ENCODE measurements at places on chromosomes 3 and 15.

- DNase-seq: no peak
These were observed 139.4 kb downstream of the LRRC28 start for GRCh38 chr15:99390667-99391066.

DNA sequence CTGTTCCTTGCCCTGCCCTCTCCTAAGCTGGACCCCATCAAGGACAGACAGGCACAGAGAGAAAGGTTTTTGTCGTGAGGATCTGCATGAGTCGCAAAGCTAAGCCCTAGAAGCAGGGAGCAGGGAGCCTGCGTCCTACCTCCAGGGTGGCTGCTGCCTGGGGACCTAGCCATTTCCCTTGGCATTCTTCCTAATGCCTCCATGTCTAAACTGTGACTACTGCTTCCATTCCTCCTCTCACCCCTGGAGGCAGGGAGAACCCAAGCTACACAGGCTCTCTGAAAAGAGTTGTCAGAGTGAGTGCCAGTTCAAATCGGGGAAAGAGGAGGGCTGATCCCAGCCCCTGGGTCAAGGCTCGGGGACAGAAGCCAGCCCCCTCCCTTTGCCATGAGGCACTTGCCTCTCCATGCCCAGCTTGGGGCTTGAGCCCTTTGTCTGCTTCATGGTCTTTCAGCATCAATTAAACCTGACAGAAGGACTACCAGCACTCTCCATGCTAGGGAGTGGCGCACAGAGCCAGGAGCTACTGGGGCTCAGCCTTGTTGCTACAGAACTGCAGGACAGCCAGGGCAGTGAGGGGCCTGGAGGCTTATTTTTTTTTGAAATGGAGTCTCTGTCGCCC, 2.4 kb downstream of the GCHFR start:
- DNase-seq: no peak

GRCh38 chr3:9473496-9474065, 76.2 kb downstream of the SETD5 start:
- DNase-seq: no peak

GRCh38 chr3:174951498-174952005, 92.4 kb downstream of the NAALADL2 start:
- no peak for DNase-seq

DNA sequence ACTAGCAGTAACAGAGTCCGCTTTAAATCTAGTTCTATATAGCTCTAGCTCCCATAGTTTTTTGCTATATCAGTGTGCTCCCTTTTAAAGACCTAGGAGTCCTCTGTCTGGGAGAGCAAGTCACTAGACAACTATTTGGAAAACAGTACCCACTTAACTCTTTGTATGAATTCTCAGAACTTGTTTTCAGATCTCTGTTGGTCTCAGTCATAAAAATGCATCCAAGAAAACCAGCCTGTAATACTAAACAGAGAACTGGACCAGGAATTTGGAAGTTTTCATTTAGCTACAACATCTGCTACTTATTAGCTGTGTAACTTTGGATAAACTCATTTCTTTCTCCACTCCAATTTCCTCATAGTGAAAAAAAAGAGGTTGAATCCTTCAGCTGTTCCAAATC, 56.9 kb upstream of the C3orf49 start:
- DNase-seq: no peak

- no peak for DNase-seq
These were observed 419 bp downstream of the HYKK start for GRCh38 chr15:78507831-78508160.

DNA sequence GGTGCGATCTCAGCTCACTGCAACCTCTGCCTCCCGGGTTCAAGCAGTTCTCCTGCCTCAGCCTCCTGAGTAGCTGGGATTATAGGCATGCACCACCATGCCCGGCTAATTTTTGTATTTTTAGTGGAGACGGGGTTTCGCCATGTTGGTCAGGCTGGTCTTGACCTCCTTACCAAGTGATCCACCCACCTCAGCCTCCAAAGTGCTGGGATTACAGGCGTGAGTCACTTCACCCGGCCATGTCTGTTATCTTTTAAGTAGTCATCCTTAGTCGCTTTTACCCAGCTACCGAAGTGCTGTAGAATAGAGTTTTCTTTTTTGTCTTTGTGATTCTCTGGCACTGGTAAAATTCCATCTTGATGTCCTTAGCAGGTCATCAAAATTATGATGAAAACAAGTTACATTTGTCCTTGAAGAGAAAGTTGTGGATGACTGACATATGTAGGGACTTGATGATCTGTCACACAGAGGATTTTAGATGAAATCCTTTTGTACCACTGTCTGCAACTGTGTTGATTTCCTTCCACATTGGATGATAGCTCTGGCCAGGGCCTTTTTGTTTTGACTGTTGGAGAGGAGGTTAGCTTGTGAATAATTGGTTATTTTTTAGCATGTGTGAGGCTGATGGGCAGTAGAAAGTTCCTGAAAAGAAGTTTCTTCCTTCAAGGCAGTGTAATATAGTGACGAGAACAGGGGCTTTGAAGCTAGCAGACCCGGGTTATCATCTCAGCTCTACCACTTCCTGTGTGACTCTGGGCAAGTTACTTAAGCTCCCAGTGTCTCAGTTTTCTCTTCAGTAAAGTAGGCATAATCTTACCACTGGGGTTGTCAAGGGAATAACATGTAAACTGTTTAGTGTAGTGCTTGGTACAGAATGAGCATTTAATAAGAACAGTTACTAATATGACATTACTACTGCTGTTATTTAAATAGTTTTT, 18.8 kb downstream of the ATG7 start:
- DNase-seq: no peak

DNA sequence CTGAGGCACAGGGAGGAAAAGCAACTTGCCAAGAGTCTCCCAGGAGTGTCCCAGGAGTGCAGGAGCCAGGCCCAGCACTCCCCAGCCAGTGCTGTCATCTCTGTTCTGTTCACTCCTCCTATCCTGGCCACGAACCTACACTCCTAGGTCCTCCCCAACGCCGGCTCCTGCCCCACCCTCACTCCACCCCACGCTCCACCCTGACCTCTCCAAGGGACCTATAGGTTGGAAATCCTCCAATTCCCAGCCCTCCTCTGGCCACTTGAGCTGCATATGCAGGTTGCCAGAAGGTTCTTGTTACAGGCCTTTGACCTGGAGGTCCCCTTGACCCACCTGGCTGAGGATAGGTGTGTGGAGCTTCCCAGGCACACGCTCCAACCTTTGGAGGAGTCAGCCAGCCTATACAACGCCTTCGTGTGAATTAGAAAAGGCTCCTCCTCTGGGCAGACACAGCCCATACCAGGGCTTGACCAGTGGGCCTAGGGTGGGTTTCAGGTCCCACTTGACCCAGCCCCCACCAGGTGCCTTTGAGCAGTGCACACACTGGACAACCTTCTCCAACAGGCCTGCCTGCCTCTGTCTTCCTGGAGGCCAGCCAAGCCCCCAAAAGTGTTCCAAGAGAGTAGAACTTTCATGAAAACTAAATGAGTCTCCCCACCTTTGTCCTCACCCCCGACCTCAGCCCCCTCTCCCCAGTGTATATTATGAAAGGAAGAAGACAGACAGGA, 167.2 kb upstream of the TLE3 start:
- no peak for DNase-seq

DNA sequence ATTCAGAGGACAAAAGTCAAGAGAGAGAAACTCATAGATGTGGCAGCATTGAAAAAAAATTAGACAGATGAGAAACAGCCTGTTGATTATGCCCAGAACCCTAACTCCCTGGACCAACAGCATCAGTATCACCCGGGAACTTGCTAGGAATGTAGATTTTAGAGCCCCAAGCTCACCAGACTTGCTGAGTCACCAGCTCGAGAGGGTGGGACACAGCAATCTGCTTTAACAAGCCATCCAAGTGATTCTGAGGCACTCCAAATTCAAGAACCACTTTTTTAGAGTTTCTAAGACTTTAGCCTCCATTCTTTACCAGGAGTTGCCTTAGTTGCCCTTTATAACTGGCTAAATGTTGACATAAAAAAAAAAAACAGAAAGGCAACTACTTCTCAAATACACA, 70.9 kb downstream of the CGGBP1 start:
- no peak for DNase-seq

- peak; percentile 62 for DNase-seq
These were observed 577 bp downstream of the ZNF148 start for GRCh38 chr3:125374501-125374995.

DNA sequence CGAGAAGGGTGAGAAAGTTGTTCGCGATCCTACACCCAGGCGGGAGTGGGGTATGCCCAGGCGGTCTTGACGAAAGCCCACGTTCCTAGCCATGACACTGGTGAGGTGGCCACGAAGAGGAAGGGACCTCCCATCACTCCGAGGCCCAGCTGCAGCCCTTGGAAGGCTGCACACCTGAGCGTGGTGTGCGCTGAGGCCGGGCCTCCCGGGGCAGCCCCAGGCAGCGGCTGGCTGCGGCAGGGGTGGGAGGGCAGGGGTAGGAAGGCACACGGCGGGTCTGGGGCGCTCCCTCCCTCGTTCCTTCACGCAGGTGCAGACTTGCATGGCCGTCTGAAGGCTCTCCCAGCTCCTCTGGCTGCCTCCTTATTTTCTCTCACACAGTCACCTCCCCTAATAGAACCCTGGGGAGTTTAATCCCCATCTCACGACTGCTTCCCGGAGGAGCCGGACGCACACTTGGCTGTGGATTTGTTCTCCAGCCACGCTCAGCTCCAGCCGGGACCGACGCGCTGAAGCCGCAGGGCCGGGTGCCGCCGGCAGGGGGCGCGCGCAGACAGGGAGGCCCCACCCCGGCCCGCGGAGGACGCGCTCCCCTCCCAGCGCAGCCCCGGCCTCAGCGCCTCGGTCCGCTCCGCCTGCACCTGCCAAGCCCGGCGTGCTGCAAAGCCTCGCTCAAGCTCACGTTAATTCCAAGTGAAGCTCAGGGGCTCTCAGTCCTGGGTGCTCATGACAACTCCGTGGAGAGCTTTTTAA, 37.8 kb upstream of the MUC4 start:
- DNase-seq: no peak

GRCh38 chr3:136882571-136882970, 20.6 kb downstream of the NCK1 start:
- DNase-seq: no peak

DNA sequence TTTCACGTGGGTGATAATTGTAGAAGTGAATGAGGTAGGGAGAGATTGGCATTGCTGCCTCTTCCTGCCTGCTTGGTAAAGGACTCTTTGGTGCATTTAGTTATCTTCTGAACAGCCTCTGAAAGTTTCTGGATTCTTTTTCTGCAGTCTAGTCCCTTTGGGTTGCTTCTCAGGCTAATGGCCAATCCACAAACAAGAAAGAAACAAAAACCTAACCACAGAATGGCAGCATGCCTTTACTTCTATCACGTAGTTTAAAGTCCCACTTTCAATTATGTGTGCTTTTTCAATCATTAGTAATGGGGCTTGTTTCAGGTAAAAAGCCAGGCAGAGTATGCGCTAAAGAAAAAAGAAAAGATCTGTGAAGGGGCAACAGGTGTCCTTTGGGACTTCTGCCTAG, 7.4 kb downstream of the FGF12 start:
- DNase-seq: no peak

GRCh38 chr3:53162672-53163443, 1.8 kb downstream of the PRKCD start:
- no peak for DNase-seq

- no peak for DNase-seq
These were observed 370.9 kb downstream of the NR2F2 start for GRCh38 chr15:96701443-96701842.

DNA sequence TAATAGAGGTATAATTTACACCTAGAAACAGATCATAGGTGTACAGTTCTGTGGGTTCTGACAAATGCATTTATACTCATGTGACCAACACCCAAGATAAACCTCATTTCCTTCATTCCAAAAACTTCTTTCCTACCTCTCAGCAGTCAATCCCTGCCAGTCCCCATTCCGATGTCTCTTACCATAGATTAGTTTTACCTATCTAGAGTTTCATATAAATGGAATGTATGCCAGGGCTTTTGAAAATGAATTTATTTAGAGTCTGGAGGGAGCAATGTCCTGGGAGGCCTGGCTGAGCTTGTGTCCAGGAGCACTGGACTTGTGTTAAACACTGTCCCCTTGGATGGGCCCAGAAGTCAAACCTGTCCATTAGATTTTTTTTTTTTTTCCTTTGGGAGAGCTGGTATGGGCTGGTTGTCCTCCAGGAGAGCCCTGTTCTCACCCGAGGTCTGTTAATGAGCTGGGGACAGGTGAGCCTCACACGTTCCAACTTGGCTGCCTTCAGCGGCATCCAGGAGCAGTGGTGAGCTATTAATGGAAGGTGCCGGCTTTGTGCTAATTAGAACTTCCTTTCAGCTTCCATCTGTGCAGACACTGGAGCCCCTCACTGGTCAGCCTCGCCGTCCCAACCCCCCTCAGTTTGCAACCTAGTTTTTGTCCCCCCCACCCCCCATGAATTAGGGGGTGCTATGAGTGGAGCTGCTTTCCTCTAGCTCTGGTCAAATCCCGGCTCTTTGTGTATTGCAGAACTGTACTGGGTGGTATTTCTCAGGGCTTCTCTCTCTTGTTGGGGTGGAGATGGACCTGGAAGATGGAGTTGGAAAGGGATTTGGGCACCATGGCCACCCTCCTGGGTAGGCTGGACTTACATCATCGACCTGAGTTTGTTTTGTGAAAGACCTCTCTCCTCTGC, 40.7 kb upstream of the POLG start:
- no peak for DNase-seq

Measured in glutamatergic neuron (in vitro differentiated cells).